ENCODE measurements at places on chromosomes 16 and 17.
A peak's percentile ranks its signal among the peaks of the same experiment; 100 is the strongest.

- no peak for DNase-seq
Observed at GRCh38 chr17:81102352-81102751, 63.0 kb upstream of the PVALEF start.

- DNase-seq, result no peak
Observed at GRCh38 chr16:11094075-11094856, 149.9 kb downstream of the CLEC16A start.

DNA sequence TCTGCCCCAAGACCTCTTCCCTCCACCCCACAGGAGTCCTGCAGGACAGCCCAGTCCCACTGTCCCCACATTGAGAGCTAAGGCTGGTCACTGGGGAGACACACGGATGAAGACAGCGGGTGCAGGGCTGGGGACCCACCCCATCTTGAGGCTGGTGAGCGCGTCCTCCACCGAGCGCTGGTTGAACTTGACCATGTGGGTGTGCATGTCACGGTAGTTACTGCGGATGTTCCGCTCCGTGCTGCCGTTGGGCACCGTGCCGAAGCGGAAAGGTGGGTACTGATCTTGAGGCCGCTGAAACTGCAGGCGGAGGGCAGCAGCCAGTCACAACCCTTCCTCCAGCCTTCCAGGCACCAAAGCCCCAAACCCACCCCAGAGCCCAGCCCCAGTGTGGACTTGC, 13.1 kb downstream of the GRIN2C start:
- no peak for DNase-seq

- DNase-seq, result no peak
Observed at GRCh38 chr17:77111934-77112296, 28.9 kb upstream of the SEC14L1 start.

DNA sequence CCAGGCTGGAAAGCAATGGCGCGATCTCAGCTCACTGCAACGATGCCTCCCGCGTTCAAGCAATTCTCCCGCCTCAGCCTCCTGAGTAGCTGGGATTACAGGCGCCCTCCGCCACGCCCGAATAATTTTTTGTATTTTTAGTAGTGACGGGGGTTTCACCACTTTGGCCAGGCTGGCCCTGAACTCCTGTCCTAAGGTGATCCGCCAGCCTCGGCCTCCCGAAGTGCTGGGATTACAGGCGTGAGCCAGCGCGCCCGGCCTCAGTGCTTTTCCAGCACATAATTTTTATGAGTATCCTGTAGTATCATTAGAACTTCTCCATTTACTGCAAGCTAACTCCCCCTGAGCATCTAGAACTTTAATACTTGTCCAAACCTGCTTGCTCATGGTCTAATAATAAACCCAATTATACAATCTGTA, 1.8 kb downstream of the UBE2G1 start:
- no peak for DNase-seq

DNA sequence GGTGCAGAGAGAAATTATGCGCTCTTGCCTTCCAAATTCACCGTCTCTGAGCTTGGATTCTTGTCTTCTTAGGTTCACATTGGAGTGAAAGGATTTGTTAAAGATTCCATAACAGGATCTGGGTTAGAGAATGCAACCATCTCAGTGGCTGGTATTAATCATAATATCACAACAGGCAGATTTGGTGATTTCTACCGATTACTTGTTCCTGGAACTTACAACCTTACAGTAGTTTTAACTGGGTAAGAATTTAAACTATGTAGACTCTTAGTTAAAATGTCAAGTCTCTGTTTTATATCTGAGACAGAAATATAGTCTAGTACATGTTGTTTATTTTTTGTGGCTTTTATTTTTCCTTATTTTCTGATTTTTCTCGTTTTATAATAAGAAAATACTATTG, 42.9 kb downstream of the CPD start:
- no peak for DNase-seq

DNA sequence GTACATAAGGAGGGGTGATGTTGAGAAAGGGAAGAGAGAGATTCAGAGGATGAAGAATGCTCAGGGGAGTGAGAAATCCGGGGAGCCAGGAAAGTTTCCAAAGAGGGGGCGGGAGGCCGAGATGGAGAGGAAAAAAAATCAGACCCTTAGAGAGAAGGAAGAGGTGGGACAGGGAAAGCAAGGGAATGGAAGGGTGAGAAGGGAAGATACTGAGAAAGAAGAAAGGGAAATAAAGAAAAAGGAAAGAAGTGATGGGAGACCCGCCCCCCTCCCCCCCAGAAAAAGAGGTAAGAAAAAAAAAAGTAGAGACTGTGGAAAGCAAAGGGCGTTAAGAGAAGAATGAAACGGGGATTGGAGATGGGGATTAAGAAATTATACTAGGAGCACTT, 507 bp downstream of the DYNLRB2 start:
- no peak for DNase-seq

GRCh38 chr16:56629531-56629930, 2.9 kb upstream of the MT1M start:
- no peak for DNase-seq

GRCh38 chr17:46026166-46027047, 27.4 kb downstream of the STH start:
- DNase-seq, result no peak

- DNase-seq, result no peak
Observed at GRCh38 chr16:22001591-22001990, 675 bp upstream of the PDZD9 start.

GRCh38 chr17:647324-648197, 67.1 kb downstream of the VPS53 start:
- DNase-seq, result no peak

DNA sequence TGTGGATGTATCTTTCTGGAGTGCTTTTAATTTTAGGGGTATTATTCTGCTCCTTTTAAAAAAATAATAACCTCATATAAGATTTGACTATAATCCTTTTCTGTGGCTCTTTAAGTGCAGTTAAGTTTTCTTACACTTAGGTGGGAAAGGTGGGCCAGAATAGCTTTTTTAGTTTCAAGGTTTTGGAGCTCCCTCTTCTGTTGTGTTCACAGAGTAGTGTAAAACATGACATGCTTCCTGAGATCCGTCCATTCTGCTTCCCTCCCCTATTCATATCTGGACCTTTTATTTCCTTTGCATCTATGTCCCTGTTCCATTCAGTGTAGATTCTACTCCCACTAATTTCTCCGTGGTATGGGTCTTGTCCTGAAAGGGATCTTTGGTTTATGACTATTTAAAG, 12.8 kb downstream of the LRRC36 start:
- DNase-seq, result no peak

GRCh38 chr17:35584061-35584460, 3.1 kb upstream of the AP2B1 start:
- no peak for DNase-seq

- no peak for DNase-seq
Observed at GRCh38 chr17:39968761-39969160, 6.0 kb downstream of the GSDMA start.

DNA sequence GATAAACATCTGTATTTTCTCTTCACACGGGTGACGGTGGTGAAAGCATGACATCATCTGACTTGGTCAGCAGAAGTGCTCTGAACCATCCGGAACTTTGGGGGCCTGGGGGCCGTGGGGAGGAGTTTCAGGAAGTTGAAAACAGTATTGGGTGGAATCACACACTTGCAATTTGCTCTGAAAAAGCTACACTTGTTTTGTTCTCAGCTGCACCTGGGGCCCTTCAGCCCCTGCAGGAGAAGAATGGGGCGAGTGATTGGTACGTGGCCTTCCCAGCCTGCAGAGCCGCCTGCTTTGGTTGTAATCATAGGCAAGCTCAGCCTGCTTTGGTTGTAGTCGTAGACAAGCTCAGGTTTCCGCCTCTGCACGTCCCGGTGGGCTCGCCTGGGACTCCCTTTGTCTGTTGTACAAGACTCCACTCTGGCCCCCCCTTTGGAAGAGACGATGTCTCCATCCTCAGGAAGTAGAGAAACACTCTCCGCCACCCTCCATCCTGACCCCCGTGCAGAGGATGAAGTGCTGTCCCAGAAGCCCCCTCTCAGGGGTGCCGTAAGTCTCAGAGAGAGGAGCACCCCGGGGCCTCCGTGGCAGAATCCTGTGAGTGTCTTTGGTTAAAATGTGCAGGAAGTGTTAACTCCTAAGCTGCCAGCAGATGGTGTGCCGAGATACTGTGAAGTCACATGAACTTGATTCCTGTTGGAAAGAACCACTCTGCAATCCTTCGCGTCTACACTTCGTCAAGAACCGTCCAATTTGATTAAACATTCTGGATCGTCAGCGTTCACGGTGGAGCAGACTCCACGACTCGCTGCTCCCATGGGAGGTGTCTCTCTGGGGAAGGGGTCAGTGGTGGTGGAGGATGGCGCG, 5.4 kb downstream of the BANP start:
- no peak for DNase-seq

GRCh38 chr17:4766723-4767122, 5.0 kb upstream of the TM4SF5 start:
- no peak for DNase-seq

DNA sequence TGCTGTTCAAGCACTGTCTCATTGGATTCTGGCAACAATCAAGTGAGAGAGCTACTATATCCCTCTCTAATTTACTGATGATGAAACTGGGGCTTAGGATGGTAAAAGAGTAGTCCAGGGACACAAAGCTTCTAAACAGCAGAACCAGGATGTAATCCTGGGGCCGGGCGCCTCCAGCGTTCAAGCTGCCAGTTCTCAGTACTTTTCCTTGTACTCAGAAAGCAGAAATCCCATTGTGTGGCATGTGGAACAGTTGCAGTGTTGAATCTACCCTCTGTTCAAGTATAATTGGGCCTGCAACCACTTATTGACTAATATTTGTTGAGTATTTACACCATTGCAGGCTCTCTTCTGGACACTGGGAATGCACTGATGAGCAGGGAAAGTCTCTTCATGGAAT, 14.5 kb upstream of the CDH13 start:
- no peak for DNase-seq

GRCh38 chr16:57882792-57883191, 80.5 kb upstream of the KIFC3 start:
- no peak for DNase-seq

DNA sequence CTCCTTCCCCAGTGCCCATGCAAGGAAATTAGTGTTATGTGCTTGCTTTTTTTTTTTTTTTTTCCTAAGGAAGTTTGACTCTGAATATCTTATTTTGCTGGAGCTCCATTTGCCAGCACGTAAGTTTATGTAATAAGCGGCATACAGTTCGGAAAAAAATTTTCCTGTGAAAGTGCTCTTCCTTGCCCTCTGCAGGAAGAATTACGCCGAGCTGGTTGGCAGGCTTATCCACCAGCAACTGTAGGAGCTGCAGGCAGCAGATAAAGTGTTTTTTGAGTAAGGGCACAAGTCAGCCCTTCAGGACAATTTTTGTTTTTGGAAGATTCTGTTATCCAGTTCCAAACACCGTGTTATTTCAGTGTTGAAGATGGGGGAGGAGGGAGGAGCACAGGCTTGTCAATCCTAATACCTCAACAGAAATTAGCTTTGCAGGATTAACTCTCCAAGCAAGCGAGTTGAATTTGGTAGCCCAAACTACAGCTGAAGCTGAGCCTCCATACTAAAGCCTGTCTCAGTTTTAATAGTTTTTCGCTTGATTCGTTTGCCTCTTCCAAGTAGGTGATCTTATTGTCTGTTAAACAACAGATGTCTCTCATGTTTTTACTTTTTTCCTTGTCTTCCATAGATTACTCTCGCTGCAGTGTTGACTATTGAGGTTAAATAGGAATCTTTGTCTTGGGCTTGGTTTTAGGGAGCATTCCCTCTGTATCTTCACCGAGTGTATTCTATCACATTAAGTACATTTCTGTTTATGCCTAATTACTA, 1.1 kb downstream of the SPECC1 start:
- peak; percentile 41 for DNase-seq

GRCh38 chr17:68516732-68517131, 4.5 kb downstream of the PRKAR1A start:
- DNase-seq, result no peak

DNA sequence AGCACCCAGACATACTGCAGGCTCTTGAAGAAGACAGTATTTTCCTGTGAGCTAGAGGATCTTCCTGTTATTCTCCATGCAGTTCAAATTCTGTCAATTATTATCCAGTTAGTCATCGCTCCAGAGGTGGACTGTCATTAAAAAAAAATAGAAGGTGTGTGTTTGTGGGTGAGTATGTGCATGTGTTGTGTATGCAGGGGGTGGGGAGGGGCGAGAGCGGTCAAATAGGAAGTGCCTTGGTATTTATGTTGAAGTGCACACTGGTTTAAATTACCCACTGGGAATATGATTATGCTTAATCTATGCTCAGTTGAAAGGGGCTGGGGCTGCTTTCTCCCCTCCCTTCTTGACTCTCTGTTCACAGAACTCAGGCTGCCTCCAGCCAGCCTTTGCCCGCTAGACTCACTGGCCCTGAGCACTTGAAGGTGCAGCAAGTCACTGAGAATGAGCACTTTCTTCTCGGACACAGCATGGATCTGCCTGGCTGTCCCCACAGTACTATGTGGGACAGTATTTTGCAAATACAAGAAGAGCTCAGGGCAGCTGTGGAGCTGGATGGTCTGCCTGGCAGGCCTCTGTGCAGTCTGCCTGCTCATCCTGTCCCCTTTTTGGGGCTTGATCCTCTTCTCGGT, at the start of gene HSD17B2:
Gene HSD17B2 (plus strand): TSS at position 273 of the 632 bp plus-strand sequence. CDS start 172 bp downstream, at position 445.
- no peak for DNase-seq

DNA sequence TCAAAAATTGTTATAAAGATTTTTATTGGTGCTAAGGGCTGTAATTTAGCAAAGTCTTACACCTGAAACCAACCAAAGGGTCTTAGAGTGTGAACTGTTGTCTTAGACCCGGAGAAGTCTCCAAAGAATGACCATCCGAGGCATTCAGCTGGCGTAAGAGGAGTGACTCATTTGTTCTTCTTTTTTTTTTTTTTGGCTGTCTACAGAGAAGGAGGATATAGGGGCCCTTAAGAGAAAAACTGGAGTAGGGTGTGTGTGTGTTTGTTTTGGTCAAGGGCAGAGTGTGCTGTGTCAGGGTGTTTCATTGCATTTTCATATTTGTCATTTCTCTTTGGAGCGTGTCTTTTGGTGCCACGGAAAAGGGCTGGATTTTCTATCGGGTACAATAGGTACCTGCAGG, 508.0 kb downstream of the WWOX start:
- DNase-seq, result no peak

All from frontal cortex (tissue), 4 donors.